ENCODE measurements at places on chromosomes 5 and 9.

DNA sequence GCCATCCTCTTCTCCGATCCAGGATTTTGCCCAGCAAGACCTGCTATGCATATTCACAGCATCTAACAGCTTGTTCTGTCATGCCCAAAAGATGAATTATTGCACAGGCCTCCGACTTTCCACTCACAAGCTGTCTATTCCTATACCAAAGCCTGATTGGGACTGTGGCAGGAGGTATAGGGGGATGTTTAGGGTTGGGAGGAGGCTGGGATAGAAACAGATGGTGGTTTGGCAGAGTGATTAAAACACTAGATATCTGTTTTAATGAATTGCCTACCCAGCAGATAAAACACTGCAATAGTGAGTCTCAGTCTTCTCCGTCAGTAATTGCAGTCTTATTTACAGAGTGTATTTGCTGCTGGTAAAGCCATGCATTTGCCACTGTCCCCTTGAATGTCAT is 215.3 kb downstream of the TLR4 start:
- no peak for DNase-seq

DNA sequence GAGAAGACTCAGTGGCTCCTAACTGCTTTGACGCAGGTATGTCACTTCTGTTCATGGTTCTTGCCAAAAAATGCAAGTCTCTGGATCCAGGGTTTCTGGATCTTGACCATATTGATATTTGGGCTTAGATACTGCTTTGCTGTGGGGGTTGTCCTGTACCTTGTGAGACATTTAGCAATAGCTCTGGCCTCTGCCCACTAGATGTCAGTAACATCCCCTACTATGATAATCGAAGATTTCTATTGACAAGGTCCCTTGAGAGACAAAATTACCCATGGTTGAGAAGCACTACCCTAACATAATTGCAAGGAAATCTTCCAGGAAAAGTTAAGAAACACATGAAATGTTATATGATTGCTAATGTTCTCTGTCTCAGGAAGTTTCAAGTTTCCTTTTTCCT is 285.4 kb downstream of the TMEM232 start:
- DNase-seq, result peak; percentile 67

GRCh38 chr9:101462558-101462957 is 27.0 kb upstream of the ALDOB start:
- no peak for DNase-seq

DNA sequence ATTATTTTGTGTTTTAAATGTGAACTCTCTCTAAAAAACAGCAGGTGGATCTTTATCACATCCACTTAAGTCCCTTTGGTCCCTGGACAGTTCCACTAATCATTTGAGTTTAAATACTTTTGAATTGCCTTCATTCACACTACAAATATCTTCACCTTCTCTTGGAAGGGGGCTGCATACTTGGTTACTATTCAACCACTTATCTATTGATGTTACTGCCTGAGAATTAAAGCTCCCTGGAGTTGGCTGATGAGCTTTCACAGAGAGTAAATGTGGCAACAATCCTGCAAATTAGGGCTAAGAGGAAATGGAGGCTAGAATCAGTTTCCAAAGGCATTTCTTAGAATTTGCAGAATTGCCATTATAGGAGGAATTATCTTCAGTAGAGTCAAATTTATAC is 180.4 kb downstream of the ST8SIA4 start:
- no peak for DNase-seq

- DNase-seq, result no peak
Measured at GRCh38 chr5:136046246-136046645, 17.5 kb downstream of the TGFBI start.

DNA sequence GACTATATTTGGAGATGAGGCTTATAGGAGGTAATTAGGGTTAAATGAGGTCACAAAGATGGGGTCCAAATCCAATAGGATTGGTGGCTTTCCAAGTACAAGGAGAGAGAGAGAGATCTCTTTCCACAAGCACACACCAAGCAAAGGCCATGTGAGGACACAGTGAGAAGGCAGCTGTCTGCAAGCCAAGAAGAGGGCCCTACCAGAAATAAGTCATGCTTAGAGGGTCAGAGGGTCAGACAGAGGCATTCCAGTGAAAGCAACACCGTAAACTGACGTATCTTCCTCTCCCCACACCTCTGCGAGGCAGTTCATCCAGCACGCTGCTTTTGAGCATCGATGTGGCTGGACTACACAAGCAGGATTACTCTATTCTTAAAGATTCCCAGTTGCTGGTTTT is 87.9 kb downstream of the SLC1A3 start:
- no peak for DNase-seq

GRCh38 chr9:137180491-137180890 is 7.9 kb downstream of the ANAPC2 start:
- no peak for DNase-seq

DNA sequence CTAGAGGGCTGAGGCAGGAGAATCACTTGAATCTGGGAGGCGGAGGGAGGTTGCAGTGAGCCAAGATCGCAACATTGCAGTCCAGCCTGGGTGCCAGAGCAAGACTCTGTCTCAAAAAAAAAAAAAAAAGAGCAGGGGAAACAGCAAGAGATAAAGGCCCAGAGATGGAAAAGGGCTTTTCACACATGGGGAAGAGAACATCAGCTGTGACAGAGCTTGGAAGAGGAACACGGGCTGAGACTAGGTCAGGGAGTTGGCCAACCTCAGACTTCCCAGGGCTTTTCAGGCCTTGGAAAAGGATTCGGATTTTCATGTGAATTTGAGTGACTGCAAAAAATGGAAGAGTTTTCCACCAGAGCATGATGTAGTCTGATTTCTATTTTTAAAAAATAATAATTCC is 232.0 kb upstream of the NFIL3 start:
- DNase-seq, result no peak

- peak; percentile 65 for DNase-seq
Measured at GRCh38 chr9:134326724-134327601, 708 bp downstream of the RXRA start.
